ENCODE measurements at places on chromosomes 6 and 20.

DNA sequence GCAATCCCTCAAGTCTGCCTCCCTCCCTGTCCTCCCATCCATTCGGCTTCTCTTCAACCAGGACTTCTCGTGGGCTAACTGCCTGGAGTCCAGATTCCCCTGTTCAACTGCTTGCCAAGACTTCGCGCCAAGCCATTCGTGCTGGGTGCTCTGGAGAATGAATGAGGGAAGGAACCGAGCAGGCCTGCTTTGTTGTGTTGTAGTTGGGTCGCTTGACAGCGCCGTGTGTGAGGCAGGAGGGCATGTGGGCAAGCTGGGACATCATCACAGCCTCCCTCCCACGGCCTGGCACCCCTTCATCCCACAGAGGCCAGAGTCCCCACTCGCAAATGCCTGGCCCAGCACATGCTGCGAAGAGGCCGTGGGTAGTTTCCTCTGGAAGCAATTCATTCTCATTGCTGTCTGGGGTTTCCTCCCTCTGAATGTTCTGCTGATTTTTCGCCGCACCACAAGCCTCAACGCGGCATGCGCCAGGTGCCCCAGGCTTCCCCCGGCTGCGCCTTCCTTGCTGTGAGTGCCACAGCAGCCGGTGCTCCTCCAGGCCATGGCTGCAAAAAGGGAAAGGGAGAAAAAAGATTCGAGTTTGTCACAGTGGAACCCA, 336.0 kb downstream of the QKI start:
- DNase-seq = no peak

- no peak for DNase-seq
These were observed 166.9 kb downstream of the SLC16A10 start for GRCh38 chr6:111254004-111254778.

GRCh38 chr6:46917002-46917545, 4.7 kb downstream of the ADGRF5 start:
- DNase-seq = no peak

GRCh38 chr6:99873084-99873483, 120.9 kb downstream of the MCHR2 start:
- no peak for DNase-seq

GRCh38 chr6:111625461-111626391, 20.0 kb upstream of the TRAF3IP2 start:
- no peak for DNase-seq

- no peak for DNase-seq
These were observed 72.4 kb downstream of the GPX5 start for GRCh38 chr6:28597924-28598722.

DNA sequence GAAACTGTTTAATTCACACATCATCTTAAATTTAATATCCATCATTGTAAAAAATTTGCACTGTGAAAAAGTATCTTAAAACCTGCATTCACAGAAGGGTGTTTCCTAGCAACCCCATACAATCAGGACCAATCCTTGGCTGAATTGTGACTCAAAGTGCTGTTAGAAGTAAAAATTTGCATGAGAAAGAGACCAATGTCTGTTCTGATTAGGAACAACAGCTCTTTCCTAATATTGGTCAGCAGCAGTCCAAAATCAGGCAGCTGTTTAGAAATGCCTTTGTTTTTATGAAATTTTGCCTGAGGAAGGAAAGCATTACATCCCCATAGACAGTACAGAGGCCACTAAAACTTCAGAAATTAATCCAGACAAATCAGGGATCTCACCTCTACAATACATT, 987.0 kb downstream of the HACE1 start:
- DNase-seq = no peak

DNA sequence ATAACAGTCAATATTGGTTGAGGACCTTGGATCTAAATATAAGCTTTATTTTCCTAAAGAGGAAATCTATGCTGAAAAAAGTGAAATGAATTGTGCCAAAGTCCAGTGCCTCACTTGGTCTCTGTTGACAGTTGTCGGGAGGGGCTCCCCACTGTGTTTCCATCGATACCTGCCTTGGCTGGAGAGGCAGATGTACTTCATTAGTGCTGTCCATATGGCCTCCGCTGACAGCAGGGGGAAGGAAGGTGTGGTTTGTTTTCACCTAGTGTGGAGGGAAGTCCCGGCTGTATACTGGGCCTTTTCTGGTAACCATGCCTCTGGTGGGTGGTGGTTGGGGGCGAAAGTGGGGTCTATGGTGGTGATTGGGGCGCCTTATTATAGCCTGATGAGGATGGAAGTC, 42.7 kb downstream of the CD2AP start:
- no peak for DNase-seq

DNA sequence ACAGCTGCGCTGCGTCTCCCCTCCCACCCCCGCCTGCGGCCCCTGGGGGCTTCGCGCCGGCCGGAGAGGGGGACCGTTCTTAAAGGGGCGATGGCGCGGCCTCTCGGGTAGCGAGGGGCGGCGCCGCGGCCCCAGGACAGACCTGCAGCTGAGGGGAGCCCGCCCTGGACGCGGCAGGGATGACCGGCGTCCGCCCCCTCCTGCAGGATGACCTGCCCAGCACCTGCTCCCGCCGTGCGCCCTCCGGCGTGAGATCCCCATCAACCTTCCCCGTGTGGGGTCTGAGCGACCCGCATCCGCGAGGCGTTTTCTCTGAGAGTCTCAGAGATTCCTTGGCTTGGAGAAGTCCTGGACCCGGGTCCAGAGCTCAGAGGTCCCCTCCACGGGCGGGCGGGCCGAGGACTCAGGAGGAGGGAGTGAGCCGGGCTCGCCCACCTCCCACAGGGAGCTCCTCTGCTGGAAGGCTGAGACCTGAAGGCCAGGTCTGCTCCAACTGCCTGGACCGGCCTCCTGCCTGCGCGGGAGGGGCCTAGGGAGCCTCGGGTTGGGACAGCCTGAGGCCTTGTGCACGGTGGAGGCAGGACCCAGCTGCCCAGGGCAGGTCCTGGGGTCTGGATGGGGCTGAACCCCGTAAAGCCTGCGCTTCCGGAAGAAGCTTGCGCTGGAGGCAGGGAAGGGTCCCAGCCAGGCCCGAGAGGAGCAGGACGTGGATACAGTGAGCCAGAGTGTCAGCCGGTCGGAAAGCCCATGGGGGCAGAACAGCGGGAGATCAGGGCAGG, 532 bp upstream of the NKAIN4 start:
- DNase-seq = no peak

- no peak for DNase-seq
These were observed 221.3 kb downstream of the ERMARD start for GRCh38 chr6:169972736-169973135.

GRCh38 chr6:131381052-131381708, 191.8 kb upstream of the ARG1 start:
- no peak for DNase-seq

GRCh38 chr6:131135244-131136020, at the start of gene AKAP7:
AKAP7 (plus strand) TSS chr6:131135467; CDS start chr6:131135764, 297 bp downstream.
- peak; percentile 41 for DNase-seq

- no peak for DNase-seq
These were observed 21.6 kb upstream of the ZBTB2 start for GRCh38 chr6:151412909-151413308.

All from activated T-helper 1 cell treated with Interleukin-2 at 50 U/mL for 16 hours (primary cell).